Spleen (tissue), 13 donors: ENCODE measurements at places on chromosomes 6 and 20.

DNA sequence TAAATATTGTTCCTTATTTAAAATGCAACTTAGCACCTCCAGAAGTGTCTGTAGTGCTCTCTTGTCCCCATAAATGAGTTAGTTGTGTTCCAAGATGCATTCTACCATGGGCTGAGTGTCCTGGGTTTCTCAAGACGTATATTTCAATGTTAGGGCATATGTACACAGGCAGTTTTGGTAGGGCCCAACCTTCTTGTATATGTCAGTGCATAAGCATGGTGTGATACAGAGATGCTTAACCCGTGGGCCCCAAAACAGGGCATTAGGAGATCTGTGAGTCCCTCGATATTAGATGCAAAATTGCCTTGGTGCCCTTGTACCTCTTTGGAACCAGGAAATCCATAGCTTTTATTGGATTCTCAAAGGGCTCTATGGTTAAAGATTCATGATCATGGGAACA, 91.5 kb upstream of the HIVEP1 start:
- DNase-seq: no peak

DNA sequence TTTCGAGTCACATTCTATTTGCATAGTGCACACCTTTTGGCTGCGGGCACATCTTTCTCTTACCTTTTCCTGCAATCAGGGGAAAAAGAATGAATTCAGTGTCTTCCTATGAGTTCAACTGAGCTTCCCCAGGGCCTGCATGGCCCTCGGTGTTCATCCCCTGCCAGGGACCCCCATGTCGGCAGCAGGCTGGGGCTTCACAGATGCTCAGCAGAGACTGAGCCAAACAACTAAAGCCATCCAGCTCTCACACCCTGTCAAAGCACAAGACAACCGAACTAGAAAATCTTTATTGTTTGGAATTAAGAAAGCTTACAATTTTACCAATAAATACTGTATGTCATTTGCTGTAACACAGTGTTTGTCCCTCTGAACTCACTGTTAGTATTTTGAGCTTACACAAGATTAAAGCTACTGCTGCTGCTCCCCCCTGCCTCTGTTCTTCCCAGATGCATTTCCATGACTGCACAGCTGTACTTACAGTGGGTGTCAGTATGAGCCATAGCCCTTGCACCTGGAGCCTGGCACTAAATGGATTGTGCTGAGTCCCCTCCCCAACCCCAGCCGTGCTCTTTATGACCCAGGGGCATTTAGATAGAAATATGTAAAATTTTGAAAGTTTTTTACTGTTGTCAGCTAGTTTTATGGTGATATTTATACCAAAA, 205.8 kb downstream of the TMEM242 start:
- DNase-seq: no peak

DNA sequence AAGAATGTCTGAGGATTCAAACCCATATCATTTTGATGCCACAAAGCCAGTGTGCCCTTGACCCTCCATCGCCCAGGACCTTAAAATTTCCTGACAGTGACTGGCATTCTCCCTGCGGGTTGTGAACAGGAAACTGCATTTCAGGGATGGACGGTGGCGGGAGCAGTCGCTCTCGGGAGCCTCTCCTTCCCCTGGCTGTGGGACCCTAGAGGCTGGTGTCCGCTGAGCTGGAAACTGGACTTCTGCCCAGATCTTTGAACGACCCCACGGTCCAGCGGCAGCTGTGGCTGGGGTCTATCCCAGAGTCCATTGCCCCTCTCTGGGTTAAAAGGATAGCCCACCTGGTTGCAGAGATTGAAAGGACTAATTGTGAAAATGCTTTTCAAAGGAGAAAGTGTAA, 1.4 kb upstream of the SEC63 start:
- DNase-seq: no peak

DNA sequence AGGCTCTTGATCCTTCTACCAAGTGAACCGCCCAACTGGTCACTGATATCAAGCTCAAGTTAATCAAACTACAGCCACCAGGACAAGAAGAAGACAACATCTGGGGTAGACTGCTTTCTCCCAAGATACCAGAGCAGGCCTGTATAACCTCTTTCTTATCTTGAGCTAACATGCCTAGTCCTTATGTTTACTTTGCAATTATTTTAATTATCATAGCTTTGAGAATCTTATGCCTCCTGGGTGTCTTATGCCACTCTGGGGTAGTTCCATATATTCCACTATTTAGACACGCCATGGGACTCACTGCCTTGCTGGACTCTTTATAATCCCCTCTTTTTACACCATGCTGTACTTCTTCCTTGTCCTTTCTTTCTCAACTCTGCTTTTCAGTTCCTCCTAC, 41.5 kb upstream of the ECI2 start:
- no peak for DNase-seq

GRCh38 chr6:52293067-52293466, 8.5 kb upstream of the MCM3 start:
- DNase-seq: no peak

- no peak for DNase-seq
These were observed 122.9 kb upstream of the QKI start for GRCh38 chr6:163291622-163292021.

GRCh38 chr6:49225471-49225870, 237.6 kb downstream of the MMUT start:
- DNase-seq: no peak

GRCh38 chr20:2169456-2170088, 67.9 kb downstream of the STK35 start:
- DNase-seq: no peak

- DNase-seq: no peak
These were observed 604.7 kb upstream of the CITED2 start for GRCh38 chr6:139979021-139979725.

DNA sequence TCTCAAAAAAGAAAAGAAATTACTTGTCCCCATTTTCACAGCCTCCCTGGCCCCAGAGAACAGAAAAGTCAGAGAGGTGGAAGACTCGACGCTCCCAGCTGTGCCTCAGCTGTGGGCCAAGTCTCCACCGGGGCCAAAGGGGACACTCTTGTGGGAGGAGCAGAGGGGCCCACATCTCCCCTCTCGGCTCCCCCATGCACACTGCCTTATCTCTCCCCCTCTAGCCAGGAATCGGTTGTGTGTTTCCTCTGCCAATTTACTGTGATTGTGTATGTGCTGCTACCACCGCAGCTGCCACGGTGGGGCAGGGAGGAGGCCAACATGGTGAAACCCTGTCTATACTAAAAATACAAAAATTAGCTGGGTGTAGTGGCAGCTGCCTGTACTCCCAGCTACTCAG, 8.4 kb downstream of the TIAM2 start:
- no peak for DNase-seq

- DNase-seq: no peak
These were observed 180.3 kb upstream of the ZNF217 start for GRCh38 chr20:53773792-53774401.

DNA sequence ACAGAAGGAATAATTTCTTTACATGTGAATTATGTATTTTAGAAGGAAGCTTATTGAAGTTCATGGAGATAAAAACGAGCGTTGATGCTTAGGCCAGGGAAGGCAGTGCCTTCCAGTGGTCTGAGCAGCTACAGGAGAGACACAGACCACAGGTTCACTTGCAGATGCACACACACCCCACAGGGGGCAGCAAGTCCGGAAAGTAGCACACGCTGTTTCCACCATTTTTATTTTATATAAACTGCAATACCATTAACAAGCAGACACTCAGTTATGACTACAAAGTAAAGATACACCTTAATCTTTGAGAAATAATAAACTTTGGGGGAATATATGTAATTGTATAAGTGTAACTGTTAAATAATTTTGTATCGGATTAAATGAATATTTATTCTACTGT, 13.5 kb upstream of the DACT2 start:
- DNase-seq: no peak

- no peak for DNase-seq
These were observed 140.5 kb downstream of the BTBD3 start for GRCh38 chr20:12058216-12058615.

GRCh38 chr20:48676795-48677460, 150.9 kb downstream of the PREX1 start:
- peak; percentile 59 for DNase-seq

DNA sequence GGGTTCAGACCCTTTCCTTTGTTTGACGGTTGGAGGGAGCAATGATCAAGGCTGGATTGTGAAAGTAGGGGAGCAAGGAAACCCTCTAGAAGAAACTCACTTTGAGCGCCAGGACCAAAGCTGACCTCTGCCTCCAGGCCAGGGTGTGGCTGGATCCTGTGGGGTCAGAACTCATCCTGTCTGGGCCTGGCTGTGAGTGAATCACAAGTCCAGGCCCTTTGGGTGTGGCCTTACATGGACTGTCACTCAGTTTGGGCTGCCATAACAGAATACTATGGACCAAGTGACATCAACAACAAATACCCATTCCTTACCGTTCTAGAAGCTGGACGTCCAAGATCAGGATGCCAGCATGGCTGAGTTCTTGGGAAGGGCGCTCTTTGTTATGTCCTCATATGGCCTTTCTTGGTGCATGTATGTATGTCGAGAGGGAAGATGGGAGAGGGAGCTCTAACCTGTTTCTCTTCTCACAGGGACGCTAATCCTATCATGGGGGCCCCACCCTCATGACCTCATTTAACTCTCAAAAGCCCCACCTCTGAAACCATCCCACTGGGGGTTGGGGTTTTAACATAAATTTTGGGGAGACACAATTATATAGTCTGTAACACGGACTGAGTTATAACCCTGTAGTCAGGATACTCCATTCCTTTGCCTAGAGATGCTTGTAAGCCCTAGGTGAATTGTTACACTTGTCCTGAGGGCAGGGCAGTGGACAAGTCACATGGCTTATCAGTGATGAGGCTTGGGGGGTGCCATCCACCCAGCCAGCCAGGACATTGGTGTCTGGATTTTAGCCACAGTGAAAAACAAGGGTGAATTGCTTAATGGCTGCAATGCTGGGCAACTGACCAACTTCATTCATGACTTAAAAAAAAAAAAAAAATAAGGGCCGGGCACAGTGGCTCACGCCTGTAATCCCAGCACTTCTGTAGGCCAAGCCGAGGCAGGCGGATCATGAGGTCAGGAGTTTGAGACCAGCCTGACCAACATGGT, 80.0 kb downstream of the TRMT11 start:
- no peak for DNase-seq

GRCh38 chr6:20129290-20130088, 82.8 kb downstream of the MBOAT1 start:
- DNase-seq: no peak
